Caudate nucleus (tissue), 63 donors: ENCODE measurements at places on chromosomes 11 and 22.

- no peak for DNase-seq
Measured at GRCh38 chr22:37054056-37054395, 2.5 kb downstream of the KCTD17 start.

DNA sequence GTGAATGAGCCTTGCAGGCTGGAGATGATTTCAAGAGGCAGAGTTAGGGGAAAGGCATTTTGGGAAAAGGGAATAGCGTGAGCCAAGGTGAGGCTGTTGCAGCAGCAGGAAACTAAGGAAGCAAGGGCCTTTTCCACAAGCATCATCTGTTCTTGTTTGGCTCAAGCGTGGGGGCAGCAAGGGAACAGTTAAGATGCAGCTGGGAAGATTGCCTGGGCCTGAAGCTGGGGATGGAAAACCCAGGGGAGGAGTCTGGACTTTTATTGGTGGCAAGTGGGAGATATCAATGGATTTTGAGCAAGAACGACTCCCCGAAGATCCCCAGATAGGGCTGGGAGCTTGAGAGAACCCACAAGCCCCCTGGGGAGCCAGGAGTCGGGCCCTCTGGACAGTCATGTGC, 27.3 kb upstream of the PICK1 start:
- DNase-seq: no peak

GRCh38 chr11:109264128-109264527, 157.9 kb upstream of the C11orf87 start:
- no peak for DNase-seq

- DNase-seq: no peak
Measured at GRCh38 chr11:74373382-74373781, 24.9 kb downstream of the PGM2L1 start.

GRCh38 chr11:43243927-43244326, 67.9 kb upstream of the API5 start:
- no peak for DNase-seq

- DNase-seq: no peak
Measured at GRCh38 chr11:111815489-111815888, 49.3 kb upstream of the PPP2R1B start.

GRCh38 chr11:34454308-34455032, 15.7 kb downstream of the CAT start:
- DNase-seq: no peak

DNA sequence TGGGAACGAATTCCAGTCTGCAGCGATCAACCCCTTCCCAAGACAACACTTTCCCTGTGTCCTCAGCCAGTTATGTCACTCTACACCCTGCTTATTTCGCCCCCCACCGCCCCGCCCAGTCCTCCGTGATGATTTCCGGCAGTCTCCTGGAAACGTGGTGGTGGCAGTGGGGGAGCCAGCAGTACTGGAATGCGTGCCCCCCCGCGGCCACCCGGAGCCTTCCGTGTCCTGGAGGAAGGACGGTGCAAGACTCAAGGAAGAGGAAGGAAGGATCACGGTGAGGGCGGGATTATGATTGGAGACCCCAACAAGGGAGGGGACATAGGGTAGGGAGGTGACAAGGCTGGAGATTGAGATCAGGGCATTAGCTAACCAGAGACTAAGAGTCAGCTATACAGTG, 4.1 kb downstream of the ROBO3 start:
- no peak for DNase-seq

GRCh38 chr11:131595797-131596196, 225.4 kb downstream of the NTM start:
- peak; percentile 47 for DNase-seq

GRCh38 chr22:39353346-39353745, 3.6 kb downstream of the SYNGR1 start:
- no peak for DNase-seq

DNA sequence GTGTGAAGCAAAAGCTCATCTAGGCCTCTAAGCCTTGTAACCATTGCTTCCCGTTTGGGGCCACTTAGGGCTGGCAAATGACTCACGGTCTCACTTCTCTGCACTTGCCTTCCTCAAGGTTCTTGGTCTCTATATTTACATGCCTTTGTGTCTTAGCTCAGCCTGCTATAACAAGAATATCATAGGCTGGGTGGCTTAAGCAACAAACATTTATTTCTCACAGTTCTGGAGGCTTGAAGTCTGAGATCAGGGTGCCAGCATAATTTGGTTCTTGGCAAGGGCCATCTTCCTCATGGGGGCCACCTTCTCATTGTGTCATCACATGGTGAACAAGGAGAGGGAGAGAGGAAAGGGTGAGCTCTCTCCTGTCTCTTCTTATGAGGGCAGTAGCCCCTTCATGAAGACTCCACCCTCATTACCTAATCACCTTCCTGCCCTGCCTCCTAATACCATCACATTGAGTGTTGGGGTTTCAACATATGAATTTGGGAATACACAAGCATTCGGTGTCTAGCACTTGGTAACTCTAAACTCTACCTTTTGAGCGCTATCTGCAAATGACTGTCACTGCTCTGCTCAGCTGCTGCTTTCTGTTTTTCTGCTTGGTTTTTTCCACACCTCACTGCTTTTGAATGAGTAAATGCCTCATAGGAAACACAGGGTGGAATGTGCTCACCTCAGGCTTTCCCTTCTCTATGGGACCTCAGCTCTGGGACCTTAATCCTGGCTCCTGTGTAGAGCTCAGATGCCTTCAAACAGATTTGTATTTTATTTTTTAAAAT, 16.2 kb upstream of the ME3 start:
- DNase-seq: no peak

GRCh38 chr11:110174645-110175310, 81.6 kb downstream of the ZC3H12C start:
- no peak for DNase-seq

DNA sequence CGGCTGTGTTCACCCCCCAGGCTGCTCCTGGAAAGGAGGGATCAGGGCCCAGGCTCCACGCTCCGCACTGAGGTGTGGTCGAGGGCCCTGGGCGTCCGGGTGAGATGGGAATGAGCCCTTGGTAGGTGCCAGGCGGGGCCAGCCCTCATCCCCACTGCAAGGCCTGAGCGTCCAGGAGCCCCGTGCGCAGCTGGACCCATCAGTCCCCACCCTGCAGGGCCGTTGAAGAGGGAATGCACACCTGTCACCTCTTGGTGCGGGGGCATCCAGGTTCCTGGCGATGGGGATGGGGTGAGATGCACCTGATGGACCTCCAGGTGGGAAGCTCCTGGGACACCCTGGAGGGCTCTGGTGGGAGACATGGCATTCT, 72.2 kb downstream of the KCNQ1 start:
- no peak for DNase-seq

GRCh38 chr11:1522081-1522424, 35.5 kb upstream of the MOB2 start:
- no peak for DNase-seq

- DNase-seq: no peak
Measured at GRCh38 chr22:43136255-43136654, 6.9 kb downstream of the MCAT start.

GRCh38 chr11:129728581-129728980, 87.1 kb upstream of the TMEM45B start:
- DNase-seq: no peak

GRCh38 chr11:124814739-124815138, 14.5 kb upstream of the MSANTD2 start:
- DNase-seq: no peak

DNA sequence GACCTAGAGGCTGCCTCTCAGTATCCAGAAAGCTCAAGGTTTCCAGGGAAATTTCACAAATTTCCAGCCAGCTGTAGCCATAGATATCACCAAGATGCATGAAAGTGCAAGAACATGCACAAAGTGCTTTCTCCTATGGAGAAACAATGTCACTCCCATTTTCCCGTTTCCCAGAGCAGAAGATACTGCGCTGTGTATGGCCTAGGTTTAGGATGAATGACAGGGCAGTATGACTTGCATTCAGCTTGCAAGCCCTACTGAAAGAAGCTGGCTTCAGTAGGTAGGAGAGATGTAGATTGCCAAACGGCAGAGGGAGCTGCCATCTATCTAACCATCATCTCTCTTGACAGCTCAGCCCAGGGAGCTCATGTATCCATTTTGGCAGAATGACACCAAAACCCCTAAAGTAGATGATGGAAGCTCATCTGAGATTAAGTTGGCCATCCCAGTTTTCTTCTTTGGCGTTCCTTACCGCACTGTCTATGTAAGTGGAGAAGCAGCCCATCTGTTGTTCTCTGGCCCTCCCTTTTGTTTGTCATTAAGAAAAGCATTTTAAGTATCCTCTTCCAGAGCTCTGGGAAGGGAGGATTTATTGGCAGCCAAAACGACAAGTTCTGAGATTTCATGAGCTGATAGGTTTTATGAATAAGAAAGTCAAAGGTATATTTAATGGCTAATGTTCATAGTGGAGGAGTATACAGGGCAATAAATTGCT, 4.6 kb downstream of the TECTA start:
- no peak for DNase-seq

GRCh38 chr11:66492161-66492865, 12.1 kb downstream of the DPP3 start:
- no peak for DNase-seq

DNA sequence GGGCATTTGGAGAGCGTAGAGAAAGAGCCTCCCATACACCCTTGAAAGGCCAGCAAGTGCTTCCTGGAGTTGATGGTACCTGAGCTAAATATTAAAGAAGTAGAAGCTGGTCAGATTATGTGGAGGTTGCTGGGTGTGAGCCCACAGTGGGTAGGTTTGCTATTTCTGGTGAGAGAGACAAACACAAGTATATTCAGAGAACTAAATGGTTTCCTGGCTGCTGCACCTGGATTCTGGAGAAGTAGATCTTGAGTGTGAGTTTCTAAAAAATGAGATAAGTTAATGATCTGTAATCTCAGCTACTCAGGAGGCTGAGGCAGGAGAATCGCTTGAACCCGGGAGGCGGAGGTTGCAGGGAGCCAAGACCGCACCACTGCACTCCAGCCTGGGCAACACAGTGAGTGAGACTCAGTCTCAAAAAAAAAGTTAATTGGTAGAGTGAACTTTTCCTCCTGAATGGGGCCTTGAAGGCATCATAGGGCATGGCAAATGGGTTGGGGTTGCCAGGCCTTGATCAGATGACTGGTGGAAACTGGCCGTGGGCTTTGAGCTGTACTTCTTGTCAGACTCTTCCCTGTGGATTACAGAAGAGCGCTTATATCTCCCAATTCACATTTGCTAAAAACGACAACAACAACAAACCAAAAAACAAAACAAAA, 75.8 kb downstream of the ADAMTS15 start:
- DNase-seq: no peak

DNA sequence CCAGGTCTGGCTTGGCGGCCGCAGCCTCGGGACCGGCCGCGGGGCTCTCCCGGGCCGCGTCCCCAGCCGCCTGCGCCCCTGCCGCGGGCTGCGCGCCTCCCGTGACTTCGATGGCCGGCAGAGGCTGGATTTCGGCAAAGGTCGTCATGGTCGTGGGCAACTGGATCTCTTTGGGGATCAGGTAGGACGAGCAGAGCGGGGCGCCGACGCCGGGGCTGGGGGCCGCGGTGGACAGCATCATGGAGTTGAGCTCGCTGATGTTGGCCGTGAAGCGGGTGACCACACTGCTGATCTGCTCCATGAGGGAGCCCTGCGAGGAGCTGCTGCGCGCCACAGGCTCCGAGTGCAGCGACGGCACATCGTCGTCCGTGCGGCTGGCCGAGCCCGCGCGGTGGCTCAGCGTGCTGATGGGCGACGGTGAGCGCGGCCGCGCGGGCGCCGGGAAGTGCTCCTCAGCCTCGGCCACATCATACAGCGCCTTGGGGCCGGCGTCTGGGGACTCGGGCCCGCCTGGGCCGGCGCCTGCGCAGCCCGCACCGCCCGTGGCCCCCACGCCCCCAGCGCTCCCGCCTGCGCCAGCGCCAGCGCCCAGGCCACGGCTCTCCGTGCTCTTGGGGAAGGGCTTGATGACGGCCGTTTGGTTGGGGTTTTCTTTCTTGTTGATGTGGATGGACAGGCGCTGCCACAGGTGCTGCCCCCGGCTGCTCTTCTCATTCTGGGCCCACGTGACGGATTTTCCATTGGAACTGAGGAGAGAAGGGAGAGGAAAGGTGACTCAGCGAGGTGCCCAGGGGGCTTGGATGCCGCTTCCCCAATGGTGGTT, 171.4 kb upstream of the CTSC start:
- DNase-seq: no peak

- no peak for DNase-seq
Measured at GRCh38 chr11:115244296-115244695, 259.9 kb downstream of the CADM1 start.

DNA sequence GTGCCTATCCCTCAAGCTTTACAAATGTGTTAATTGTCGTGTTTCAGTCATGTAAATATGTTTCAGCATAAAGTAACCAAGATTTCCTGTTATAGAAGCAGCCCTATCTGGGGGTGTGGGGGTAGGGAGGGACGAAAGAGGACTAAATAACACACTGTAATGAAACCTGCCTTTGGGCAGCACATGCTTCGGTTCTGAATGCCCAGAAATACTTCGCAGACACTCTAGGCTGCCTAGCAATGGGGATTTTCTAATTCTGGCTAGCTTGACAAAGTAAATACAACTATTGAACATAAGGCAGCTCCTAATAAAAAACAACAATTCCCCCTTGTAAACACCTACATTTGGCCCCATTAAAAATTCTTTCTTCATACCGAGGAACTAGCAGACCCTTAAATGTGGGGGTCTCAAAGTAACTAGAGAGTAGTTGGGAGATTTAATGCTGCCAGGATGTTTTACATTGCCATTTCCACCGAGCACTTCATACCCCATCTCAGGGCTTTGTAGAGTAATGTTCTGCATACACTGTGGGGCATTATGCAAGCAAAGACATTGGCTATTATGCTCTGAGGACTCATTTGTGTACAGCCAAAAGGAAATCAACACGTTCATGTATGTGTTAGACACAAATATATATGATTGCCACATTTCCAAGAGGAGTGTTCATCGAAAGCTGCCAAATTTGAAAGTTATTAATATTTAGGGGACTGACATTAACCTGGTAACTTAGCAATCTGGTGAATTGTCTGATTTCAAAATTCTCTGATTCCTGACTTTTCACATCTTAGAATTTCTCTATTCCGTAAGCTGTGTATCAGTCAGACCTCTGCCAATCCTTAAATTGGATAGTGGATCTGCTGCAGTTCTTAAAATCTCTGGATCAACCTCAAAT, 42.1 kb downstream of the PAX6 start:
- DNase-seq: no peak

- no peak for DNase-seq
Measured at GRCh38 chr22:38923463-38924346, 33.7 kb upstream of the APOBEC3A start.

DNA sequence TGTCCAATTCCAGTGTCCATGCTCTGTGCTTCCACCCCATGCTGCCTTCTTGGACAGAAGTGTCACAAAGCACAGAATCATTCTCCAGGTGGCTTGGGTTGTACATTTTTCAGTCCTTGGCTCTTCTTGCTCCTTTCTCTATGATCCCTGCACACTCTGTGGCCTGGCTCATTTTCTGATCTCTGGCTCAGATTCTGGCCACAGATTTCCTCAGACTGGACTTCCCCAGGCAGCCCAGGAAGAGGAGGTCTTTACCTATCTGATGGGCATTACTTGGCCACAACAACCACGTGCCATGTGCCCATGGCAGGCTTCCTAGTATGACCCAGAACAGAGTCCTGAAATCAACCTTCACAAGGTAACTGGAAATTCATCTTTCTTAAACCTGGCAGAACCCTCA, 27.2 kb downstream of the SYTL2 start:
- no peak for DNase-seq

GRCh38 chr11:44695169-44695833, 31.5 kb upstream of the TSPAN18 start:
- no peak for DNase-seq

- DNase-seq: no peak
Measured at GRCh38 chr11:130813196-130813595, 103.1 kb downstream of the SNX19 start.

- no peak for DNase-seq
Measured at GRCh38 chr11:22465620-22466019, 127.4 kb downstream of the SLC17A6 start.

- no peak for DNase-seq
Measured at GRCh38 chr11:119309411-119309810, 7.5 kb downstream of the MCAM start.

GRCh38 chr22:26534171-26534855, 22.0 kb upstream of the TFIP11 start:
- DNase-seq: no peak
